Activated T-helper 1 cell treated with anti-CD3 and anti-CD28 coated beads, Interleukin-12 subunit alpha, Interleukin-12 subunit beta, Interleukin-2, Interleukin-4 antibody, amounts not matched to agents 30 ng/mL and 10 ng/mL and 1 ng/mL, durations not matched to agents 14 hours and 24 hours and 36 hours (primary cell): ENCODE measurements at places on chromosomes 4 and X.

- DNase-seq = no peak
Measured at GRCh38 chr4:80361329-80361900, 25.9 kb downstream of the CFAP299 start.

- peak; percentile 14 for DNase-seq
Measured at GRCh38 chrX:132216806-132217202, 2.4 kb downstream of the RAP2C start.

DNA sequence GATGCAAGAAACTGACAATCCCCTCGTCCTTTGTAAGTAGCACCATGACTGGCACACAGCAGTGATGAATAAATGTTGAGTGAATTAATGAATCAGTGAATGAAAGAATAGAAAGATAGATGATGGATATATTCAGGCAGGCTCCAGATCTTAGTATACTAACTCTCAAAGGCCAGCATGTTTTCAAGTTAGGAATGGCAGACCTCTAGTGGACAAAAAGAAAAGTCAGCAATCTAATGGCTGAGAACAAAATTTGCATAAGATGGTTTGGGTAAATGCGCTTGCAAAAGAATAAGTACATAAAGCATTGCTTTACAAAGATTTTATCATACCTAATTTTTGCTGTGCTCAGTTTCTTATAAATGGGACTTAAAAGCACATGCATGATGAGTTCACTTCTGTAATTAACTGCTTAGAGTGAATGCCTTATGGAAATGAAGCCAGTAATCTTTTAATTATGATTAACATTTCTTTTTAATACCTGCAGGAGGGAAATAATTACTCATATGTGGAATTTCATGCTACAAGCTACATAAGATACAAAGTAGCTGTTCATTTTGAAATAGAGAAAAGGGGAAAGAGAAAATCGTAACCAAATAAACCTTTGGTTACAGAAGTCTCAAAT lies 126.9 kb upstream of the GPRIN3 start:
- DNase-seq = peak; percentile 5

DNA sequence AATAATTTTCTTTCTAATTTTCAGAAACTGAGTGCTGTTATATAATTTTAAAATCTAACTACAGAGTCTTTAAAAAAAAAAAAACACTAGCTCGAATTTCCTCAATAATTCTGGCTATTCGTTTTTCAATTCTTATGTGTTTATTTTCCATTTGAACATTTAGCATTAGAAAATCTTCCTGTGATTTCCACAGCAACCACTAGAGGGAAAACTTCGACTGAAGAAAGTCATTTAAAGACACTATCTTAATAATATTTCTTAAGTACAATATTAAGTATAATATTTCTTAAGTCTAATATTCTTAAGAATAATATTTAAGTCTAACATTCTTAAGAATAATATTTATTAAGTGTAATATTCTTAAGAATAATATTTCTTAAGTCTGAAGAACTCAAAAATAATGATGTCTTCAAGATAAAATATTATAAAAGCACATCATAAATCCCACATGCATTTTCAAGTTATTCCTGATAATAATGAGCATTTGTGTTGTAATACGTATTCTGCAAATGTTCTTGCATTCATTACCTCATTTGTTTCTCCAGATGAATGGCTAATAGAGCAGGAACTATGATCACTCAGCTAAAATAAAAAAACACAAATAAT lies 118.4 kb upstream of the WDR17 start:
- no peak for DNase-seq

GRCh38 chr4:53959343-53960120 lies 104.9 kb downstream of the CHIC2 start:
- no peak for DNase-seq

DNA sequence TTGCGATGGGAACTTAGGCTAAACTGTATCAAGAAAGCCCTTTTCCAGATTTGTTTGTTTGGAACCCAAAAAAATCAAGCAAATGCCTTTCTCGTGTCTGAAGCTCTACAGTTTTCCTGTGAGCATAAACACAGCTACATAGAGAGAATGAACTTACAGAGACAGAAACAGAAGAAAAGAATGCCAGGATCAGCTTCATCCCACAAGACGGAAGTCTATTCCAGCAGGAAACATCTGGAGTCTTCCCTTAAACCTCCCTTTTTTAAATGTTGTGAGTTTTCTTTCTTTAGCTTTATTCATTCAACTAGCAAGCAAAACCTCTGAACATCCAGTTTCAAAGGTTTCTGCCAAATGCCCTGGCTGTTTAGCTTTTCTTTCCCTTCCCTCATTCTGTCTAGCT lies 32.6 kb upstream of the ZFP42 start:
- no peak for DNase-seq
